ENCODE measurements at places on chromosomes 2 and 18.

- no peak for DNase-seq
Measured at GRCh38 chr2:163571423-163572102, 164.2 kb downstream of the FIGN start.

DNA sequence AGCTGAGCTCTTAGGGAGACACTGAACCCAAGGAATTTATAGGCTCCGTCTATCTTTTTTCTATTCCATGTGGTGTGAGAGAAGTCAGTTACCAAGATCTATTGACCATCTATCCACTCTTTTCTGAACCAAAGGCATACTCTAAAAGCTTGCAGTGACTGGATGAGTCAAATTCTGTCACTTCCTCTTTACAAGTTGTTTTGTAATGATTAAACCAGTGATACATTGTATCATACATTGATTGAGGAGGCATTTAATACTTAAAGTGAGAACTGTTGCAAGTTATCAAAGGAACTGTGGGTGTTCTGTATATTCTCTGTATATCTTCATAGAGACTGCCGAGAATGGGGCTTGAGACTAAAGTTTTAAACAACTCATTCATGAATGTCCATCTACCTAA lies 188.8 kb downstream of the CAMKMT start:
- DNase-seq = peak; percentile 59

DNA sequence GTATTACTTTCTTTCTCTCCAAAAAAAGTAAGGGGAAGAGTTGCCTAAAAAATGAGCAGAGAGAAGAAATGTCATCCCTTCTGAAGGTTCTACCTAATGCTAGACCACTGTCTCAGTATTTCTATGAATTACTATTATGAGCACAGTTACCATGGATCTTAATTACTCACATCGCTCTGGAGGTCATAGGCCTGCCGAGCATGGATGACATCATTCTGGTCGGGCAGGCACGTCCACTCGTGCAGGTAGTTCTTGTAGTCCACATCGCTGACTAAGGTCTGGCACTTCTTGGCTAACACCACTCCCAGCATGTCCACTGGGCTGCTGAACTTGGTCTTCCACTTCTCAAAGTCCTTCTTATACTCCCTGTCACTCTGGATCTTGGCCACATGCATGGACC lies 106.9 kb downstream of the NEB start:
- DNase-seq = no peak

DNA sequence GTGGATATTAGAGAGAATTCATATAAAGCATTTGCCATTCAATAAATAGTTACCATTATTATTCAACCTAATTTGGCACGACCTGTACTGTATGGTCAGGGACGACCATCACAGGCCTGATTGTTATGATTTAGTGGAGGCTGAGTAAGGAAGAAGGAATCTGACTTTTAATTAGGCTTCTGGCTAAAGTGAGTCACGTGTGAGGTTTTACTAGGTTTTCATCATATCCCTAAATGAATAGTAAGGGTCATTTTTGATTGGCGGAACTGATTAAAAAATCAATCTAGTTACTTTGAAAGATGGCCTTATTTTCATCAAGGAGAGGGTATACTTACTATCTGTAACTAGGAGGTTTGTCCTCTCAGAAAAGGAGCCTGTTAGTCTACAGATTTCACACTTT lies 143.4 kb downstream of the ADCYAP1 start:
- no peak for DNase-seq

GRCh38 chr2:42289222-42289621 lies 71.8 kb downstream of the COX7A2L start:
- no peak for DNase-seq

DNA sequence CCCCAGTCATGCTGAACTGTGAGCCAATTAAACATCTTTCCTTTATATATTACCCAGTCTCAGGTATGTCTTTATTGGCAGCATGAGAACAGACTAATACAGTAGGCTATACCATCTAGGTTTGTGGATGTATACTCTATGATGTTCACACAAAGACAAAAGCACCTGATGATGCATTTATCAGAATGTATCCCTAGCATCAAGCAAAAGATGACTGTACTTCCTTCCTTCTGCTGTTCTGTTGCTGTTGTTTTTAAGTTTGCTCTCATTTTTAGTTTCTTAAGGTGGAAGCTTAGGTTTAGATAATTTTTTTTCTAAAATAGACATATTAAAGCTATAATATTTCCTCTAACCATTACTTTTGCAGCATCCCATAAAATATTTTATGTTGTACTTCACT lies 12.4 kb downstream of the ZSCAN30 start:
- DNase-seq = no peak
